GM19239 (cell line): ENCODE measurements at places on chromosomes 2 and 18.

- no peak for DNase-seq
Observed at GRCh38 chr18:47081578-47081977, 46.2 kb upstream of the ELOA2 start.

DNA sequence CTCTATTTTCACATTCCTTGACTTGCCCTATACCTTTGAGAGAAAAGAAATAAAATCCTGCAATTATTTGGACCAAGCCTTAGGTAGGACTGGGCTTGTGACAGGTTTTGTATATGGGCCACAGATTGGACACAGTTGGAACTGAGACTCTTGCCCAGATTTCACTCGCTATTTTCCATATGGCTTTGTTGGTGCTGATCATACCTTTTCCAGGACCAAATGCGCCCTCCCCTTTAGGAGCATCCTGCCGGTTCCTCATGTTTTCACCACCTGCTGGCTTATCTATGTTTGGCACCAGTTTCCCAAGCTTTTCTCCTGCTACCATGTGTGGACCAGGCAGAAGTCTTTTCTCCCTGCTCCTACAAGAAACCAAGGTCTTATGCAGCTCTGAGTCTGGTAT, 494.9 kb downstream of the EPHA4 start:
- DNase-seq, result no peak

DNA sequence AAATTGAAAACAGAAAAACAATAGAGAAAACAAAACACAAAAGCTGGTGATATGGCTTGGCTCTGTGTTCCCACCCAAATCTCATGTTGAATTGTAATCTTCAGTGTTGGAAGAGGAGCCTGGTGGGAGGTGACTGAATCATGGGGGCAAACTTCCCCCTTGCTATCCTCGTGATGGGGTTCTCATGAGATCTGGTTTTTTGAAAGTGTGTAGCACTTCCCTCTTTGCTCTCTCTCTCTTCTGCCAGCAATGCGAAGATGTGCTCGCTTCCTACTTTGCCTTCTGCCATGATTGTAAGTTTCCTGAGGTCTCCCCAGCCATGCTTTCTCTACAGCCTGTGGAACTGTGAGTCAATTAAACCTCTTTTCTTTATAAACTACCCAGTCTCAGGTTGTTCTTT, 112.3 kb upstream of the UXS1 start:
- no peak for DNase-seq

GRCh38 chr2:241546771-241547498, 11.6 kb upstream of the BOK start:
- no peak for DNase-seq

DNA sequence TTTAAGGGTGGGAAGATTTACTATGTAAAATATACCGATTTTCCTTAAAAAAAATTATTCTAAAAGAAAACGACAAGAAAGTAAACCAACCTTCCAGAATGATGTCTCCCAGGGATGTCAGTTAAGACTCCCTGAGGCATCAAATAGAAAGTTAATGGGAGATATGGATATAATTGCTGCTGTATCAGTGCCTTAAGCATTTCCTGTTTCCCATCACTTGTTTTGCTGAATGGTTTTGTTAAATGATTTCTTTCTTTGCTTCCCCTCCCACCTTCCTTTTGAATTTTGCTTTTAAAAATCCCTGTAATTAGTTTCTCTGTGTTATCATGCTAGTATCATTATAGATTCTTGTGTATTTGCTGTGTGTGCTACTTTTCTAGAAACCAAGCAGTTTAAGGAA, 154.3 kb upstream of the CWC22 start:
- DNase-seq, result no peak

DNA sequence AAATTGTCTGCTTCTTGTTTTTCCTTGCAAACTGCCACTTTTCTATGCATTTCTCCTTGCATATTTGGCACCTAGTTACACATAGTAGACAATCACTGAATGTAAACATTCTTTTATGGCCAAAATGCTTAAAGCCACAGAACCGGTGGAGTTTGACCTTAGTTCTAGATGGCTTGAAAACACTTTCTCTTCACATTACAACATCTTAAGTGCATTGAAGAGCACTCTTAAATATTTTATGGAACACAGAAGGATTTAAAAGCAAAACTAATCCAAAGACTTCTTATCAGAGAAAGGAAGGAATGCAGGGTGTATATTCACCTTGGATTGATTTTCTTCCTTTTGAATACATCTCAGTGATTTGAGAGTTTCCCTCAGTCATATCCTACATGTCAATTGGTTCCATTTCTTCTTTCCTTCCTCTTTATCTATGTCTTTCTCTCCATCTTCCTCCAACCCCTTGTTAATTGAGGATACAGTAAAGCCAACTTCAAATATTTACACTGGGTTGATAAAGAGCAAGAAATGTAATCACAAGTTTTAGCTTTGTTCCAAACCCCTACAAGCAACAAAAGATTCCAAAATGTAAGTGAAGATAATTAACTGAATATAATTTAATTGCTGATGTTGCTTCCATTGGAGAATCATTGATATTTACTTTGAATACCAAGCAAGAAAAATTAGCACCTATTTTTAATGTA, 548.0 kb downstream of the CNTNAP5 start:
- no peak for DNase-seq

- no peak for DNase-seq
Observed at GRCh38 chr2:54477896-54478295, 21.8 kb downstream of the SPTBN1 start.

DNA sequence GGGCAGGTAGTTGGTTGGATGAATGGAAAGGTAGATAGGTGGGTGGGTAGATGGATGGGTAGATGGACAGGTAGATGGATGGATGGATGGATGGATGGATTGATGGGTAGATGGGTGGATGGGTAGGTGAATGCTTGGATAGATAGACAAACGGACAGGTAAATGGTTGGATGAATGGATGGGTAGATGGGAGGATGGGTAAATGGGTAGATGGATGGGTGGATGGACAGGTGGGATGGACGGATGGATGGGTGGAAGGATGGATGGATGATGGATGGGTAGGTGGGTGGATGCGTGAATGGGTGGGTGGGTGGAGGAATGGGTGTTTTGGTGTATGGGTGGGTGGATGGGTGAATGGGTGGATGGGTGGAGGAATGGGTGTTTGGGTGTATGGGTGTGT, 50.1 kb upstream of the ASAP2 start:
- DNase-seq, result no peak

GRCh38 chr18:77092104-77093066, 40.2 kb downstream of the MBP start:
- no peak for DNase-seq

DNA sequence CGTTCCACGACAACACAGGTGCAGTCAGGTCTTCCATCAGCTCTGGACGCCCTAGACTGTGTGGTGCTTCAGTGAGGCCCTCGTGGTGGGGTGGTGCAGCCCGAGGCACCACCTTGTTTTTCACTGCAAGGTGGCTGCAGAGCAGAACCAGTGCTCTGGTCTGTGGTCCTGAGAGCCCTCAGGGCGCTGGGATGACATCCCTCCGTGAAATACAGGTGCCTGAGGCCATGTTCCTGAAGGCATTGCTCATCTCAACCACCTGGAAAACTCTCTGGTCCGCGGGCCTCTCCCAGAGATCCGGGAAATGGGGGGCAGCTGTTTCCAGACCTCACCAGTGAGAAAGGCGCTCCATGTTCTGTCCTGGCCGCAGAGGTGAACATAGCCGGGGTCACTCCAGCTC, 119.2 kb downstream of the ACOXL start:
- no peak for DNase-seq
